ENCODE measurements at places on chromosomes 11 and 22. TPM values are rescaled to one million over a fixed set of nuclear protein-coding genes. Genes with fewer than 3 reads are reported as not detected.

ARHGAP20 gene
- 1.3 TPM for total RNA-seq

- no peak for DNase-seq
Observed at GRCh38 chr11:111691741-111692140, 74.4 kb downstream of the PPP2R1B start.

DNA sequence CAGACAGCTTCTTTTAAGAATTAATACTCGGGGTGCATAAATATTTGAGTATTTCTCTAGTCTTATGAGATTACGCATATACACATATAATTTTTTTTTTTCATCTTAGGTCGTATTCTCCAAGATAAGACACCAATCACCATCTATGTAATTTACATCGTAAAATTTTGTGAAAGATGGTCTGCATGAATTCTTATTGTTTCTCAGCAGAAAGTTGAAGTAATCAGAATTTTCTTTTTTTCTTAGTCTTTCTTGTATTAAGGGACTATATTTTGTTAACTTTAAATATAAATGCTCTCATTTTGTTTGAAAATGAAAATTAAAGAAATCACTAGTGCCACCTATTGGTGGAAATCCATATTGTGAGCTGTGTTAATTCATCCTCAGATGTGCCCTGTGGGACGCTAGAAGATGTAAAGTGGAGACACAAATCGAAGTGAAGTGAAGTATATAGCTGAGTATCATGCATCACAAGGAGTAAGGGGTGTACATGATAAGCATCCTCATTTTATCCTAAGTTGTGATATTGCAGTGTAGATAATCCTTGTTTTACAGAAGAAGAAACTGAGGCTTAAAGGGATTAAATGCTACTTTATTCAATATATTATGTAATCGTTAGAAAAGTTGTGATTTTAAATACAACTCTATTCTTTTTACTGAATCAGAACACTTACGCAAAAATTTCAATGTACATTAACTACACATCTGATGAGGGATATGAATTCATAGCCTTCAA lies 2084.3 kb downstream of the LRRC4C start:
- no peak for DNase-seq

GRCh38 chr22:39519681-39520225 lies 609 bp upstream of the ATF4 start:
- peak; percentile 99 for DNase-seq

- peak; percentile 82 for DNase-seq
Observed at GRCh38 chr22:42856179-42856864, 751 bp downstream of the ARFGAP3 start.

- no peak for DNase-seq
Observed at GRCh38 chr22:43255299-43255698, 68.4 kb upstream of the TTLL12 start.

DNA sequence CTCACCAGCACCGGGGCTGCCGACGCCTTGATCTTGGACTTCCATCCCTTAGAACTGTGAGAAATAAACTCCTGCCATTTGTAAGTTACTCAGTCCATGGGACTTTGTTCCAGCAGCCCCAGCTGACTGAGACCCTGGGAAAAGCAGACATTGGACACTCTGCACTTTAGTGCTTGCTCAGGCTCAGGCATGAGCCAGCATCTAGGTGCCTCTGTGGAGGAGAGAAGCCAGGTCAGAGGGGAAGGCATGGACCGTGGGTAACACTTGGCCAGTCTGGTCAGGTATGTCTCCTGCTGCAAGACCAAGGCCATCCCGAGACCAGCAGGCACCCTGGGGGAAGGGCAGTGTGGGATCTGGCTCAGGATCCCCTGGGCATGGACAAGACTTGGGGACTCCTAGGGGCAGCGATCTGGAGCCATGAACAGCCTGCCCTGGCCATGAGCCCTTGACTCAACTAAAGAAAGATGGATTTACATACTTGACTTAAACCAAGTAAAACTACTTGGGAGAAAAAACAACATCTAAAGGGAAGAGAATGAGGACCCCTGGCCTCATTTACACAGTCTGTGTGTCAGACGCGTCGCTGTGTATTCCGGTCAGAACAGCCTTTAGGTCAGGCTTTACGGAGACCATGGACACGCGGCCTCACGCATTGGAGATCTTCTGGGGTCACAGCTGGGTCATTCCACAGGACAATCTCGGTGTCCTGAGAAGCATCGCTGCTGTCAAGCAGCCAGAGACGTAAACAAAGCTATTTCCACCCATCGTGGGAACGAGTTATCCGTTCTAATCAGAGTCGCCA lies 497.1 kb downstream of the BRD1 start:
- DNase-seq, result no peak

GRCh38 chr11:120563703-120564572 lies 52.4 kb downstream of the GRIK4 start:
- peak; percentile 34 for DNase-seq

OR52N4 gene
- not detected for total RNA-seq

PANX3 gene
- total RNA-seq, result not detected

DNA sequence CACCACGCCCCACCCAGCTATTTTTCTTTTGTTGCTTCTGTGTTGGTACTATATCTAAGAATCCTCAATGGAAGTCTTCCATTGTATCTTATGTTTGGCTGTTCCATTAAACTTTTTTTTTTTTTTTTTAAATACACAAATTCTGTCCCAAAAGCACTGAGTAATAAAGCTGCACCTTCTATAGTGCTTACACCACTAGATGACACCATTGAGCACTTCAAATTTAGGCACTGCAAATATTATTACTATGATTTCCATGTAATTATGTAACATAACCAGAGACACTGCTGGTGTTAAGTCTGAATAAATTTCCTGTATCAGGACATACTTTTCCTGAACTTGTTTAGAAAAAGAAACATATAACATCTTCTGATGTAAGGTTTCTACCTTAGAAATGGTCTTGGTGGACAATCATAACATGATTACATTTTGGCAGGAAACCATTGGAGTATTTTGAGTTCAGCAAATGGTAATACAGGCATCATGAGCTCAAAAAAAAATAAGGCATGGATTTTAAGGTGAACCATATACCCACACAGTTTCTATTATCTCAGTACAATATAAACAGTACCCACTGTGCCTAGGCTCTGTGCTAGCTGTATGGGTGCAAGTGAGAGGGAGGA lies 110.5 kb downstream of the ATG16L2 start:
- DNase-seq, result no peak

OR8A1 gene
- not detected for total RNA-seq

DNA sequence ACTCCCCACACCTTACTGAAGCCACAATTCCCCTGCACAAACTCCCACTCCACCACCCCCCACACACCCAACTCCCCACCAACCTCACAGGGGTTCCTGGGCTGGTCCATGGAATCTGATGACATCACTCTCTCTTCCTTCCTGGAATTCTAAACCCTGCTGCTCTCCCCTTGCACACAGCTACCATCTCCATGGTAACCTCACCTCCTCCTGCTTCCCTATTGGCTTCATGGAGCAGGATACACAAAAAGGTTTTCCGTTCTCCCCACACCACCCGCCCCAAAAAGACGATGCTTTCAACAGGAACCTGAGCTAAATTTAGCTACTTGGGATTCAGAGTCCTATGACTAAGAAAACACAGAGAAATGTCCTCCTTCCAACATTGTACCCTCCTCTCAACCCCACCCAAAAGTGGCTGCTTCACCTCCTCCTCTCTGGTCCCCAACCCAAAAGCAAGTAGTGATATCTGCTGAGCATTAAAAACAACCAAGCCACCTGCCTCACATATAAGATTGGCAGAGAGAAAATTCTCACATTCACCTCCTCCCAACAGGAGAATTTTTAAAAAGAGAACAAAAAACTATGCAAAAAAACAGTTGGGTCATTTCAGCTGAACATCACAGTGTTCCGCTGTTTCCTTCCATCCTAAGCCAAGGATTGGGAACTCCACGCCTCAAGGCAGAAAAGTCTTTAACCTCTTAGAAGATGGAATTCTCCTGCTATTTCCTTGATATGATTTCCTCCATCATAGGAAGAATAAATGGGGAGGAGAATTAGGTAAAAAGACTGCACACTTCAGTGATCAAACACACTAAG lies 66.9 kb downstream of the RBFOX2 start:
- no peak for DNase-seq

ZNF214 gene
- total RNA-seq, result 2.1 TPM
